Stimulated activated CD4-positive, alpha-beta T cell treated with anti-CD3 and anti-CD28 coated beads, TNF-alpha, amount 100 ng/mL, for 24 hours (primary cell): ENCODE measurements at places on chromosomes 2 and 18.
A peak's percentile ranks its signal among the peaks of the same experiment; 100 is the strongest.

DNA sequence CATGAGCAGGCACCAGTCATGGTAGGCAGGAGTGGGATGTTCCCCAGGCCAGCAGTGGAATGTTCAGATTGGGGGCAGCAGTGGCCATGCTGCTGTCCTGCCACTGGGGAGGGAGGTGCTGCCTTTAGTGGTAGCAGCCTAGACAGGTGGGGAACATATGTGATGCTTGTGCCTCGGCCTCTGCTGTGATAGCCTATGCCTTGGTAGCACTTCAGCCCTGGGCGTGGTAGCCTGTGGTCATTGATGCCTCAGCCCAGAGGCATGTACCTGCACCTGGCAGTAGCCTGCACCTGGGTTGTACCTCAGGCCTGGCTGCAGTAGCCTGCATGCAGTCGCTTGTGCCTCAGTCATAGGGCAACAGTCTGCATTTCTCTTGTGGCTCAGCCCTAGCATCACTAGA lies 7.1 kb downstream of the RFTN2 start:
- no peak for DNase-seq

DNA sequence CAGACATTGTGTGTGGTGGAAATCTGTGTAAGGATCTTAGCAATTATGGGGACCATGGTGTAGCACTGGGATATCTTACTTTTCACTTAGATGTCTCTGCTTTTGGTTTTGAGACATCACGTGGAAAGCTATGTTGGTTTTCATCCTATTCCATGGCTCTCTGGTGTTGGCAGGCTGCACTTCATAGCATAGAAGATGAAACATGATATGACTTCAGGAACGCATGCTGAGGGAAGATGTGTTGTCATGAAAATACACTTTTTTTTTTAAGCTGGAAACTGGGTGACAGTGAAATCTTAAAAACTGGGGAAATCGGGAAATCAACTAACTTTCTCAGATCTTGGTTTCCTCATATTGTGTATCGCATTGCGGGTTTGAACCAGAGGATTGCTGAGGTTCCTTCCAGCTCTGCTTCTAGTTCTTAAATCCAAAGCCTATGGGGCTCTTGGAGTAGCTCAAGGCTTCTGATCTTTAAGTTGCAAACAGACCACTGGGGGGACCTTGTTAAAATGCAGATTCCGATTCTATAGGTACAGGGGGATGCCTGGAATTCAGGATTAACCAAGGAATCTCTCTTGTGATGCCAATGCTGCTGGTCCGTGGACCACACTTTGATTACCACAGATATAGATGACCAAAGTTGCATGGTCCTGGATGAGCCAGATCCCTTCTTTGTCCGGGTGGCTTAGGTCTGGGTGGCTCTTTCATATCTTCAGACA lies 160.7 kb downstream of the SH3RF3 start:
- DNase-seq, result no peak

- no peak for DNase-seq
Observed at GRCh38 chr2:220335591-220335915, 708.1 kb downstream of the SLC4A3 start.

- no peak for DNase-seq
Observed at GRCh38 chr2:40106061-40106460, 327.0 kb upstream of the THUMPD2 start.

GRCh38 chr2:127355407-127356008 lies 32.3 kb downstream of the MAP3K2 start:
- peak; percentile 2 for DNase-seq
